ENCODE measurements at places on chromosomes 7 and 10. TPM values are rescaled to one million over a fixed set of nuclear protein-coding genes. Genes with fewer than 3 reads are reported as not detected.

Gene FAM237B
- not detected for total RNA-seq

Gene AGMO
- not detected for total RNA-seq

DNA sequence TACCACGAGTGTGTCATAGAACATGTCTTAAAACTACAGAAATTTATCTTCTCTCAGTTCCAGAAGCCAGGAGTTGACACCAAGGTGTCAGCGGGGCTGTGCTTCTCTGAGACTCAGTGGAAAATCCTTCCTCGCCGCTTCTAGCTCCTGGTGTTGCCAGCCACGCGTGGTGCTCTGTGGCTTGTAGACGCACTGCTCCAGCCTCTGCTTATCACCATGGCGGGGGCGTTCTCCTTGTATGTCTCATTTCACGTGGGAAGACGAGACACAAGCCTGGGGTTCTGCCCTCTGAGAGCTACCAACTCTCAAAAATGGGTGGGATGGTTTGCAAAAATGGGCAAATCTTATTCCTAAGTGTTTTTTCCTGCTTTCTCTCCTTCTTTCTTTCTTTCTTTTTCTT lies 11.0 kb upstream of the GALNTL5 start:
- DNase-seq, result no peak

DNA sequence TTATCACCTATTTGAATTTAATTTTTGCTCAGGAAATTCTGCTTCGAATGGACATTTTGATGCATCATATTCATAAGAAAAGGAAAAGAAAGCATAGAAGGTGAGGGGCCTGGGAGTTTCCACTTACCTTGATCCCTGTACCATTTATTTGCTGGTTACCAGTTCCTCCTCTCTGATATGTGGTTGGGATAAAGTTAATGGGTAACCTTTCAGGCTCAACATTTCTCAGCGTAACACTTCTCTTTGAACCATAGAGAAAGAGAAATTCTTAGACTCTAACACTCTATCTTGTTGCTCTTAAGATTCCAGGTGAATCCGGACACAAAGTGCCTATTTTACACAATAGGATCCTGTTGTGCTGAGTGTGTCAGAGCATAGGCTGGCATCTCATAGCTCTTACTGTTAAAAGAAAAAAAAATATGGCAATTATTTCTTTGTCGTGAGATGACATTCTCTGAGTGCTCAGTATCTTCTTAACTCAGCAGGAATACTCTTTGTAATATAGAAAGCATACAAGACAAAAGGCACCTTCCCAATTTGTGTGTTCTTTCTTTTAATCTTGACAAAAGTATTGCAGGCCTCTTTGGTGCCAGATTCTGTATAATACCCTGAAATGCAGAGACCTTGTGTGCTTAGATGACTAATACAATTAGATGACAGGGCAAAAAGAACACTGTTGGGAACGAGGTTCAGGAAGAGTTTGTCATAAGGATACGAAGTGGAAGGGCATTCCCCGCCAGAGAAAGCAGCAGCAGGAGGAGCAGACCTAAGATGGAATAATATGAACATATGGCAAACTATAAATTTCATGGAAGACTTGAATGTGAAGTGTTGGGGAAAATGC lies 689.6 kb downstream of the NRG3 start:
- DNase-seq, result no peak

DNA sequence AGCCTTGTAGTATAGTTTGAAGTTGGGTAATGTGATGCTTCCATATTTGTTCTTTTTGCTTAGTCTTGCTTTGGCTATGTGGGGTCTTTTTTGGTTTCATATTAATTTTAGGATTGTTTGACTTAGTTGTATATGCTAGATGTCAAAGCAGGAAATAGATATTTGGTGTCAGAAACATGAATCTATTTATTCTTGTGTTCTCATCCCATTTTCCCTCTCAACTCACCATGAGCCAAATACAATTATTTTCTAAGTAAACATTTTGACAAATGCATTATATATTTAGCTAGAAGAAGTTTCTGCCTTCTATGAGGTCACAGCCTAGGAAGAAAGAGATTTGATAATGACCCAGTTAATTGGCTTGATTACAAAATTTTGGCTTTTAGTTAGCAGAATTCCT lies 1160.6 kb upstream of the C7orf33 start:
- no peak for DNase-seq

GRCh38 chr7:82530361-82530760 lies 86.8 kb upstream of the CACNA2D1 start:
- no peak for DNase-seq

Measured in glomerular endothelial cell (primary cell).